Pericardium fibroblast (primary cell): ENCODE measurements at places on chromosomes 4 and X. TPM values are rescaled to one million over a fixed set of nuclear protein-coding genes. Genes with fewer than 3 reads are reported as not detected.

The CDKN2AIP gene
- 10.6 and 22.6 TPM in 2 replicates for total RNA-seq

The ANK2 gene
- total RNA-seq, result 30.0 and 37.6 TPM in 2 replicates

The CPLX1 gene
- 0.34 and 0.47 TPM in 2 replicates for total RNA-seq

The CT47B1 gene
- not detected in 2 replicates for total RNA-seq

The APBB2 gene
- total RNA-seq, result 90.8 and 104 TPM in 2 replicates

The HPGD gene
- total RNA-seq, result 0.43 TPM in 1 of 2 replicates, not detected in the other

The ERVMER34-1 gene
- 0.58 and 0.68 TPM in 2 replicates for total RNA-seq

The HMX1 gene
- total RNA-seq, result not detected in 2 replicates

The CSN1S1 gene
- total RNA-seq, result not detected in 2 replicates

The GLRB gene
- 2.3 and 3.6 TPM in 2 replicates for total RNA-seq

The POU3F4 gene
- total RNA-seq, result not detected in 2 replicates

The POU4F2 gene
- total RNA-seq, result not detected in 2 replicates

The WDR17 gene
- 0.26 and 0.58 TPM in 2 replicates for total RNA-seq

The RAB39B gene
- total RNA-seq, result 0.35 and 1.8 TPM in 2 replicates

The SPIN4 gene
- 2.1 and 4.3 TPM in 2 replicates for total RNA-seq

The FAAH2 gene
- not detected in 2 replicates for total RNA-seq

The ANOS1 gene
- 0.77 and 18.1 TPM in 2 replicates for total RNA-seq

The RAP1GDS1 gene
- 25.9 and 43.4 TPM in 2 replicates for total RNA-seq

The ZXDB gene
- 9.4 and 10.9 TPM in 2 replicates for total RNA-seq

The EXOSC9 gene
- 11.2 and 17.2 TPM in 2 replicates for total RNA-seq

The HSFX3 gene
- not detected in 2 replicates for total RNA-seq

The GAR1 gene
- total RNA-seq, result 6.7 and 13.1 TPM in 2 replicates

The TCEANC gene
- total RNA-seq, result 1.8 and 2.3 TPM in 2 replicates

The BEND2 gene
- total RNA-seq, result not detected in 2 replicates

The MFAP3L gene
- total RNA-seq, result 0.23 and 4.9 TPM in 2 replicates

The ELMOD2 gene
- total RNA-seq, result 21.8 and 28.9 TPM in 2 replicates

The ADGRL3 gene
- total RNA-seq, result 1.0 and 3.7 TPM in 2 replicates

The BLTP1 gene
- total RNA-seq, result 25.7 and 29.6 TPM in 2 replicates

The NAA11 gene
- total RNA-seq, result not detected in 2 replicates

The PGAM4 gene
- total RNA-seq, result not detected in 2 replicates

The STOX2 gene
- 0.23 and 0.26 TPM in 2 replicates for total RNA-seq

The CXorf65 gene
- not detected in 2 replicates for total RNA-seq

The METAP1 gene
- total RNA-seq, result 26.8 and 39.4 TPM in 2 replicates

The SATL1 gene
- total RNA-seq, result not detected in 2 replicates

The PNMA5 gene
- total RNA-seq, result not detected in 2 replicates

The XK gene
- total RNA-seq, result 0.12 TPM in 1 of 2 replicates, not detected in the other

The BMP2K gene
- total RNA-seq, result 28.9 and 32.1 TPM in 2 replicates

The ASB12 gene
- not detected in 2 replicates for total RNA-seq

The YY2 gene
- total RNA-seq, result 0.70 and 1.8 TPM in 2 replicates

The HPGDS gene
- total RNA-seq, result not detected in 2 replicates

The ARHGAP36 gene
- total RNA-seq, result not detected in 2 replicates

The EDA2R gene
- 2.0 and 13.9 TPM in 2 replicates for total RNA-seq

The GPR78 gene
- 0.35 and 0.60 TPM in 2 replicates for total RNA-seq

The FAM50A gene
- total RNA-seq, result 42.2 and 65.5 TPM in 2 replicates

The TET2 gene
- 3.3 and 5.4 TPM in 2 replicates for total RNA-seq

The XAGE2 gene
- not detected in 2 replicates for total RNA-seq
